ENCODE measurements at places on chromosomes 12 and 14.

- no peak for DNase-seq
These were observed 206.3 kb upstream of the NOS1 start for GRCh38 chr12:117567644-117568216.

DNA sequence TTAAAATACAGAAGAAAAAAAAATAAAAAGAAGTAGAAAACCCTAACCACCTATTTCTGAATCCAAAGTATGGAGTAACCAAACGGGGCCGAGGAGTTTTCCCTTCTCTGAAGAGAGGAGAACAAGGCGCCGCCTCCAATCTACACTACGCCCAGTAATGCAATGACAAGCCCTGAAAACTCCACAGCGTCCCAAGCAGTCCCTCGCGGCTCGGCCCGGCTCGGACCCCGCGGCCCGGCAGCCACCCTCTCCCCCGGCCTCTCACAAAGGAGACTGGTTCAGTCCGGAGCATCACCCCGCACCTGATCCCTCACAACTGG lies 371 bp downstream of the CHD8 start:
- DNase-seq = peak; percentile 47

- DNase-seq = peak; percentile 92
These were observed at the start of gene TMED10 for GRCh38 chr14:75176142-75176820. TSS of gene TMED10 (minus strand) at chr14:75176612. CDS start at chr14:75176579, 33 bp downstream.

DNA sequence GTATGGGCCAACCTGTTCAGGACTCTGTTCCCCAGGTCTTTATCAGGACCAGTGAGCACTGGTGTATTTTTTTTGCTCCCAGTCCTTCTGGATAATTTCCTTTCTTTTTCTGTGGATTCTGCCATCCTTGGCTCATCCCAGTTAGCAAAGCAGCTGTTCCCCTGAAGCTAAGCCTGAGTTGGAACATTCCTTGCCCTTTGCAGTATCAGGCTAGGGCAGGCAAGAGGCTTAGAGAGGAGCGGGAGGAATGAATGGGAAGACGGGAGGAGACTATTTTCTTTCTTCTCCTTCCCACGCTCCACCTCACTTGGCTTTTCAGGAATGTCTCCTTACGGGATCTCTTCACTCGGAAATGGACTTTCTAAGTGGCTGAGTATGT lies 29.2 kb downstream of the ERG28 start:
- no peak for DNase-seq

- DNase-seq = no peak
These were observed 3.1 kb upstream of the NKX2-1 start for GRCh38 chr14:36522972-36523715.

GRCh38 chr12:70885956-70886355 lies 34.6 kb downstream of the PTPRR start:
- DNase-seq = no peak
